Epithelial cell of proximal tubule (primary cell): ENCODE measurements at places on chromosomes 1 and 21.

DNA sequence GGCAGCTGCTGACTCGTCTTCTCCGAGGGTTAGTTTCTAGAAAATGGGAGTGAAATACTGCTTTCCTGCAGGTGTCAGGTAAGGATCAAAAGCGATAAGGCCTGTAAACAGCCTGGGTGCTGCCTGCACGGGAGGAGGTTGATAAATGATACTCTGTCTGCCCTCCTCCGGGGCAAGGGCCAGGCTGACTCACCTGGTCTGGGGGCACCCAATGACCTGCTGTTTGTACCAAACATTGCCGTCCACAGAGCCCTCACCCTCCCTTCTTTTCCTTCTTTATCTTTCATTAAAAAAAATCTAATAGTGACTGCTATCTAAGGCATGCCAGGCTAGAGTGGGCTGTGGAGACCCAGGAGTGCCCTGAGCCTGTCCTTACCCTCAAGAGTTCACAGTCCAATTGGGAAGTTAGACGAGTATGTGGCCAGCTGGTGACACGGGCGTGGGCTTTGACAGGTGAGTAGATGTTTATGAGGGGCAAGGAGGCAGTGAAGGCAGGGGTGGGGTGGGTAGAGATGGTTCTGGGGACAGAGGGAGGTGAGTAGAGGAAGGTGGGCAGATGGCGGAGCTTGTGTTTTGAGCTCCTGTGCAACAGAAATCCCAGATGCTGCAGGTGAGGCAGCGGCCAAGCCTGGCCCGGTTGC, 16.2 kb downstream of the EDN2 start:
- DNase-seq: no peak

DNA sequence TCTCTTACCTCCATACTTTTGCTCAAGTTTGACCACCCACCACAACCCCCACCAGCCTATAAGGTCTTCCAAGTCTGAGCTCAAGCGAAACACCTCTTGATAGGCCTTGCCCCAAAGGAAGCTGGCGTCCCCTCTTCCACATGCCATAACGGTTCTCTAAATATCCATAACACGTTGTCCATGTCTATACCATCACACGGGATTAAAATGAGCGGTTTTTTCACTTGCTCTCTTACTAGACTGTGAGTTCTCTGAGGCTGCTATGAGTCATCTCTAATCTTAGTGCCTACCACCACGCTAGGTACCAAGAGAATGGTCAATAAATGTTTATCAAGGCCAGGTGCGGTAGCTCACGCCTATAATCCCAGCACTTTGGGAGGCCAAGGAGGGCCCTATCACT, 41.0 kb downstream of the WASF2 start:
- no peak for DNase-seq

- no peak for DNase-seq
Observed at GRCh38 chr1:103496014-103496635, 29.4 kb upstream of the RNPC3 start.

GRCh38 chr1:37890378-37891014, 31.1 kb upstream of the MTF1 start:
- no peak for DNase-seq

GRCh38 chr1:80218112-80218511, 1211.6 kb upstream of the ADGRL4 start:
- peak; percentile 33 for DNase-seq

DNA sequence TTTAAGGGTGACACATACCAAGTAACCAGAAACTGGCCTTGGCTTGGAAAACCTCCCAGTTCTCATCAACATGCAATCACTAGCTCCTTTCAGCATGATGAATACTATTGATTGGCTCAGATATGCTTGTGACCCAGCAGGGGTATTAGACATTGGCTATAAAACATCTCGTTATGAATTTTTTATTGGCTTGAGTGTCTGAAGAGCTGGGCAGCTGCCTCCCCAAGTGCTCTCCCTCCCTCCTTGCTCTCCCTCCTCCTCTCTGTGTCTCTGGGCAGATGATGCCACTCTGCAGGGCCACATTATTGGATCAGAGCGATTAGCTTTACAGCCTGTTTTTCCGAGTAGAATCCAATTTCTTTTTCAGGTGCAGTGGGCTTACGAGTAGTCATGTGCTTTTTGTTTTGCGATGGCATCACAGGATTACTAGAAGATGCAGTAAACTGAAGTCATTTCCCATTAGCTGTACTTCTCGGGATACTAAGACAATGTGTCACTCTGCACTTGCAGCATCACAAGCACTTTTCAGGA, 79.3 kb upstream of the ATF3 start:
- no peak for DNase-seq

GRCh38 chr1:111448482-111448917, 556 bp downstream of the WDR77 start:
- DNase-seq: no peak

GRCh38 chr1:5921671-5922070, 70.6 kb downstream of the NPHP4 start:
- no peak for DNase-seq

DNA sequence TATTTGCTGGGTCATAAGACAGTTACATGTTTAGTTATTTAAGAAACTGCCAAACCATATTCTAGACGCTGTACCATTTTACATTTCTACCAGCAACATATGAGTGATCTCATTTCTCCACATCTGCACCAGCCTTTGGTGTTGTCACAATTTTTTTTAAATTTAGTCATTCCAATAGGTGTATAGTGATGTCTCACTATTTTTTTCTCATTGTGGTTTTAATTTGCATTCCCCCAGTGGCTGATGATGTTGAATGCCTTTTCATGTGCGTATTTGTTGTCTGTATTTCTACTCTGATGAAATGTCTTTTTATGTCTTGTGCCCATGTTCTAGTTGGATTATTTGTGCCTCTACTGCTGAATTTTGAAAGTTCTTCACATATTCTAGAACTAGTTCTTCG, 38.4 kb downstream of the NFASC start:
- DNase-seq: no peak

- DNase-seq: no peak
Observed at GRCh38 chr1:153842006-153842471, 66.8 kb downstream of the SLC27A3 start.

DNA sequence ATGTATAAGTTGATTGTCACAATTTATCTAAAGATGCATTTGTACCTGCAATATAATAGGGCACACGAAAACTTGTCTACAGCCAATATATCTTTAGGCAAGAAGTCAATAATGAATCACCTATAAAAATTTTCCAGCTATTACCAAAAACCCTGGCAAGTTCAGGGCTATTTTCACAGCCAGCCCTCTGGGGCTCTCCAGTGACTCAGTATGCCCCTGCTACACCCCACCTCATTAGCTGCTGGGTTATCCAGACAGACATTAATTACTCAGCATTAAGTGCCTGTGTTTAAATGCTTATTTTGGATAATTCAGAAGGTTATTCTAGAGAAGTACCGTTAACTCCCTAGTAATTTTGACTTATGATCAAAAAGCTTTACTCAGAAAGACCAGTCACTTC, 220.2 kb downstream of the TBX15 start:
- DNase-seq: no peak

GRCh38 chr1:20342294-20343148, 51.8 kb downstream of the VWA5B1 start:
- no peak for DNase-seq

GRCh38 chr1:8474369-8474768, 156.5 kb downstream of the SLC45A1 start:
- DNase-seq: no peak

- DNase-seq: no peak
Observed at GRCh38 chr21:38077569-38077968, 161.3 kb upstream of the KCNJ6 start.

- no peak for DNase-seq
Observed at GRCh38 chr1:188986745-188987417, 1490.8 kb downstream of the BRINP3 start.

DNA sequence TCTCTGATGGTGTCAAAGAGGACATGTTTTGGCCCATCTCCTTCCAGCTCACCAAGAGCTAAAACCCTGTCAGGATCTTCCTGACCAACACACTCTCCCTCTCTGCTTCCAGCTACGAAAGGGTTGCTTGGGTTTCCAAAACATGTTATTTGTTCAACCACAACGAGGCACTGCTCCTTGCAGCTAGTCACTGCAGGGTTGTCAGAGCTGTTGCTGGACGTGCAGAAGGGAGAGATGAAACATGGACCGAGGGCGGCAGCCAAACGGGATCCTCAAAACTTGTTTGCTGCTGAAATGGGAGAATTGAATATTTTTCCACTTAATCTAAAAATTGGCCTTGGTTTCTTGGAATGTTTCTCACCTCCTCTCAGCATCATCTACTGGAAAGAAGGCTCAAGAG, 12.4 kb downstream of the ZBTB18 start:
- DNase-seq: no peak

DNA sequence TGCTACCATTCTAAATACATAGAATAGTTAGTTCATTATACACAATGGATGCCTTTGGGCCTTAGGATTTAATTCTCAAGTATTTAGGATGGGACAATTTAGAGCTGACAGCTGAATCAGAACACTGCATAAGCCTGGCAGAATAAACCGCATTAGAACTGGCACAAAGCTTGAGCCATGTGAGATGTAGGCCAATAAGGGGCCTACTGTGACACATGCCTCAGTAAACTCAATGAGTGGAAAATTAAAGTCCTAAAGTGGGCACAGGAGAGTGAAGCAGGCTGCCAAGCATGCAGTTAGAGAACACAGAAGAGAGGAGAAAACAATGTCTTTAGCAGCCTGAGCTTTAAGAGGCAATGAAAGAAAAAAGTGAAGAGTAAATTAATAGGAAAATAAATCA, 24.3 kb downstream of the SCYL3 start:
- no peak for DNase-seq

GRCh38 chr1:246699095-246699735, 25.0 kb upstream of the SCCPDH start:
- peak; percentile 63 for DNase-seq

DNA sequence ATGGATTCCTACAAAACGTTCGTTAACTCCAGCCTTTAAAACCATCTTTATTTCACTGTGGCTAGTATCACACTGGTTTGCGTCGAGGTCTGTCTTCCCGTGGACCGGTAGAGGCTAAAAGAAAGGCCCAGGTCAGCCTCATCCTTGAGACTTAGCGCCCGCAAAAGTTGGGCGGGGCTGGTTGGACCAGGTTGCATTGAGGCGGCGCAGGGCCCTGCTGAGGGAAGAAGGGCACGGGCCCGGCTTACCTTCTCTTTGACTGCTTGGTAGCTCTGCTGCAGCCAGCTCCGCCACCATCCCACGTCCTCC, 455 bp downstream of the BSDC1 start:
- DNase-seq: no peak

GRCh38 chr1:156400191-156400935, 31.4 kb downstream of the RHBG start:
- no peak for DNase-seq
